ENCODE measurements at places on chromosomes 16 and 17.

DNA sequence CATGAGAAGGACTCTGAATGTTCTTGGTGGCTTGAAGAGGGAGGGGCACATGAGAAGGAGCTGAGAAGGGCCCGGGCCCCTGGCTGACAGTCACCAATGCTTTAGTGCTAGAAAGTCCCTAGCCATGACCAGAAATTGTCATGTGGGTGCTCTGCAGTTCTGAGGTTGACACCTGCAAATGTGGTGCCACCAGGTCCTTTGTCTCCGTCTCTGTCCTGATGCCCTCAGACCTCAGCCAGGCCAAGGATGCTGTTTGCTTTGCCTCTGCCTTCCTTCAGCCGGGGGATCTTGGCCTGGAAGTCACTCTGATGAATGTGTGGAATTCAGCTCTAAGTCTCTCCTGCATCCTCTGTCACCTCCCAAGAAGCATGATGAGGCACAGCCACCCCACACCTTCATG, 63.6 kb downstream of the TNFRSF13B start:
- DNase-seq, result no peak

- no peak for DNase-seq
These were observed 11.1 kb upstream of the CCL5 start for GRCh38 chr17:35891269-35891668.

DNA sequence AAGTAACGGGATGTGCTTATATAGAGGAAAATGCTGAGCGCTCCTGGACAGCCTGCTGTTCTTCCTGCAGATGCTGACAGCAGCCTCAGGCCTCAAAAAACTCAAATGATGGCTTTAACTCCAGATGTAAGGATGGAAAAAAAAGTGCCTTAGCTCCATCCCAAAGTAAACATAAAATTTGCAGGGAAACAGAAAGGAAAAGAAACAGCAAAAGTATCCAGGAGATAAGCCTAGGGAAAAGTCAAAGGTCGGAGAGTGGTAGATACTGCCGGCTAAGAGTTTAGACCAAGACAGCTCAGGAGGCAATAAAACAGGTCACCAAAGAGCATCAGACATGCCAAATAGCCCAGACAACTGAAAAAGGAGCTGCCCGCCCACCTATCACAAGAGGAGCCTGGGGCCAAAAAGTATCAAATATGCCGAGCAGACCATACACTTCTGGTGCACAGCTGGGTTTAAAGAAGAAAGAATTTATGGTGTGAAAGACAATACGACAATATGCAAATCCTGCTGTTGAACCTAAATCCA, 6.9 kb downstream of the KRT31 start:
- no peak for DNase-seq

DNA sequence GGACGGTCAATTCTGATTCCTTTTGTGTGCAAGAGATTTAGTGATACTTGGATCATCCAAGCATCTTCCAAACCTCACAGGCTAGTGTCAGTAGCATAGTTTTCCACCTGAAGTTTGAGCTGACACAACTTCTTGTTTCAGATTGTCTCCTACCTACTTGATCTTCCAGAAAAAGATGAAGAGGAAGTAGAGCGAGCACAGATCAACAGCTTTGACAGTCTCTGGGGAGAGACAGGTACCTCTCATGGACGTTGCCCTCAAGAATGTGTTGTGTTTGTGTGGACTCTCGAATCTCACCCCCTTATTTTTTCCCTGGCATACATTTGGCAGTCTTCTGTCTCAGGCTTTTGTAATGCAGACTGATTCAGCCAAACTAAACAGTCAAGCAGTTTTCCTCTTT, 47.4 kb downstream of the CYB561 start:
- DNase-seq, result no peak

DNA sequence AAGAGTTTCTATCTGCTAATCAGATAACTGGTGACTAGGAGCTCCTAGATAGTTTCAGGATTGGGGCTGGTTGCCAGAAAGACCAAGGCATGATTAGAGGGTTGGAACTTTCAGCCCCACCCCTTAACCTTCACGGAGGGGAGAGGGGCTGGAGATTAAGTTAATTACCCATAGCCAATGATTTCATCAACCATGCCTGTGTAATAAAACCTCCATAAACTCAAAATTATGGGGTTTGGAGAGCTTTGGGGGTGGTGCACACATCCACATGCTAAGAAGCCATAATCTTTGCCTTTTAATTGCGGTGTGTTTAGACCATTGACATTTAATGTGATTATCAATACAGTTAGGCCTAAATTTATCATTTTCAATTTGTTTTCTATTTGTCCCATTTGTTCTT, 161.7 kb downstream of the CDK5R1 start:
- no peak for DNase-seq

- DNase-seq, result no peak
These were observed 326 bp downstream of the SRCIN1 start for GRCh38 chr17:38605411-38605840.

- no peak for DNase-seq
These were observed 17.2 kb downstream of the CMIP start for GRCh38 chr16:81461766-81462165.

- no peak for DNase-seq
These were observed 2.0 kb downstream of the CENPX start for GRCh38 chr17:82020572-82021106.

DNA sequence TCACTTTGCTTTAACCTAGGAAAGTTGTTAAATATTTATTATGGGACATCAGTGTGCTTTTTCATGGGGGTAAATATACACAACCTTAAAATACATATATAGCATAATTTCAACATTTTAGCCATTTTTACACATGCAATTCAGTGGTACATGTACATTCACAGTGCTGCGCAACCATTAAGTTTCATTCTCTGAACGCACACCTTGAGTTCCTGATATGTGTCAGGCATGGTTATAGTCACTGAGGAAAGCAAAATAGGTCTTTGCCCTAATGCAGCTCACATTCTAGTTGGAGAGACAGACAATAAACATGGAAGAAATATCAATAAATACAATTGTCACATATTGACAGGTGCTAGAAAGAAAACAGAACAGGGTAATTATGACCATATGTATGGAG, 12.8 kb upstream of the CNEP1R1 start:
- no peak for DNase-seq

GRCh38 chr17:83080858-83081683, 1.7 kb downstream of the METRNL start:
- no peak for DNase-seq

- DNase-seq, result peak; percentile 88
These were observed 6.2 kb upstream of the MYOCD start for GRCh38 chr17:12659500-12659899.

- DNase-seq, result no peak
These were observed 41.4 kb upstream of the CMIP start for GRCh38 chr16:81403208-81403600.

- no peak for DNase-seq
These were observed 1.2 kb upstream of the SEPTIN1 start for GRCh38 chr16:30383521-30383920.

- no peak for DNase-seq
These were observed 54.7 kb upstream of the PVALEF start for GRCh38 chr17:81110488-81111040.

DNA sequence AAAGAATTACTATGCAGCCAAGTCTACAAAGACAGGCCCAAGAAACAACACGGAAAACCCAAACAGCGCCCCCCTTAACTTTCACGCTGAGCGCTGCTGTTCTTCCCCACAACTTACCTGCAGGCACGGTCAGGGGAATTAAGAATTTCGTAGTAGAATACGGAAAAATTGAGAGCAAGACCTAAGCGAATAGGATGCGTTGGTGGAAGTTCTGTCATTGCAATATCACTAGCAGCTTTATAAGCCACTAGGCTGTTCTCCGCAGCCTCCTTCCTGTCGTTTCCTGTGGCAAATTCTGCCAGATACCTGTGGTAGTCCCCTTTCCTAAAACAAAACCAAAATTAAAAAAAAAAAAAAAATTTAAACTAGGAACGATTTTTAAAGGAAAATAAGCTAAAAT, 39.0 kb downstream of the YWHAE start:
- DNase-seq, result no peak

DNA sequence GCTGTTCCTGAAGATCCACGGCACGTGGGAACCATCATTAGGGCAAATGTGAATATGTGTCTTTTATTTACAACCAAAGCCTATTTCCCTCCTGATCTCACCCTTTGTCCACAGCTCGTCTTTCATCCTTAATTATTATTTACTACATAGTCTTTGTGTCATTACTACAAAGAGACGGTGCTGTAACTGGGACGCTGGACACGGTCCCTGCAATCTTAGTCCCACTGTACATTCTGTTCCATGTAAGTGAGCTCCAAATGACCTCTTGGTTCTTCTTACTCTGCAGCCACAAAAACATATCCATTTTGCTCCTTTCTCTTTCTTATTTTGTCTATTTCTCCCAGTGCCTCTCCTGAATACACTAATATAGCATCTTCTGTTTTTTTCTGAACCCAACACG, 12.7 kb upstream of the KRT23 start:
- DNase-seq, result no peak

- peak; percentile 6 for DNase-seq
These were observed 12.8 kb downstream of the PECAM1 start for GRCh38 chr17:64377769-64378282.

DNA sequence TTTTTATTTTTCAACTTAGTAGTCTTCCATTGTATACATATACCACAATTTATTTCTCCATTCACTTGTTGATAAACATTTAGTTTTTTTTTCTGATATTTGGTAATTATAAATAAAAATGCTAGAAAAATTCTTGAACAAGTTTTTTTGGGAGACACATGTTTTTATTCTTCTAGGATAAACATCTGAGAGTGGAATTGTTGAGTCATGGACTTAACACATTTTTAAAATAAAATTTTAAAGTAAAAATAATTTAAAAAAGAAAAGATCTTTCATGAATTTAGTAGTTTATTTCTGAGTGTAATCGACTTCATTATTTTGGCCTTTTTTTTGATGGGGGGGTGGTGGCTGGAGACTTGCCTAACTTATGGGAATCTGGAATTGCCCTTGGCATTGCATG, 391.1 kb downstream of the KCNJ2 start:
- DNase-seq, result no peak

GRCh38 chr16:19437280-19437679, 19.6 kb downstream of the TMC5 start:
- no peak for DNase-seq

DNA sequence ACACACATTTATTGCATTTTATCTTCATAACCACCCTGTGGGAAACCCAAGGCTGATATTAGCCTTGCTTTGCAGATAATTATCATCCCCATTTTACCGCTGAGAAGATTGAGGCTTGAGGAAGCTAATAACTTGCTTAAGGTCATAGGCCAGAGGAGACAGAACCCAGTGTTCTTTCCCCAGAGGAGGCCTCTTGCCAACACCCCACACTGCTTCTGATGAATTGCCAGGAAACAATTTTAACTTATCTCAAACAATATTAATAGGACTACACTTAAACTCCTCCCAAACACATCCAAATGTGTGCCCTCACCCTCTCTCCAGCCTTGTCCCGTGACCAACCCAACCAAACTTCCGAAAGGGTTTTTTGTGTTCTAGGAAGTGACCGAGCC, 2.1 kb upstream of the SPG7 start:
- no peak for DNase-seq

DNA sequence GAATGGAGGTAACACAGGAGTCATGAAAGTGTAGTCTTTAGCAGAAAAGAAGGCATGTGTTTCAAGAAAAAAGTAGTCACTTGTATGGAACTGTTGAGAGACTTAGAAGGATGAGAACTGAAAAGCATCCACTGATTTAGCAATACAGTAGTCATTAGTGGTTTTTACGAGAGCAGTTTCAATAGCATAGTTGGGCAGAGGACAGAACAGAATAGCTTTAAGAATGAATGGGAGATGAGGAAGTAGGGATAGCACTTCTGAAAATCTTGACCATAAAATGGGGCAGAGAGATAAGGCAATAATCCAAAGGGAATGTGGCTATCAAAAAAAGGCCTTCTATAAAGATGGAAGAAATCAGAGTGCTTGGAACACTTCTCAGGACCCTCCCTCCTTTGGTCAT, 64.8 kb upstream of the C17orf78 start:
- no peak for DNase-seq

DNA sequence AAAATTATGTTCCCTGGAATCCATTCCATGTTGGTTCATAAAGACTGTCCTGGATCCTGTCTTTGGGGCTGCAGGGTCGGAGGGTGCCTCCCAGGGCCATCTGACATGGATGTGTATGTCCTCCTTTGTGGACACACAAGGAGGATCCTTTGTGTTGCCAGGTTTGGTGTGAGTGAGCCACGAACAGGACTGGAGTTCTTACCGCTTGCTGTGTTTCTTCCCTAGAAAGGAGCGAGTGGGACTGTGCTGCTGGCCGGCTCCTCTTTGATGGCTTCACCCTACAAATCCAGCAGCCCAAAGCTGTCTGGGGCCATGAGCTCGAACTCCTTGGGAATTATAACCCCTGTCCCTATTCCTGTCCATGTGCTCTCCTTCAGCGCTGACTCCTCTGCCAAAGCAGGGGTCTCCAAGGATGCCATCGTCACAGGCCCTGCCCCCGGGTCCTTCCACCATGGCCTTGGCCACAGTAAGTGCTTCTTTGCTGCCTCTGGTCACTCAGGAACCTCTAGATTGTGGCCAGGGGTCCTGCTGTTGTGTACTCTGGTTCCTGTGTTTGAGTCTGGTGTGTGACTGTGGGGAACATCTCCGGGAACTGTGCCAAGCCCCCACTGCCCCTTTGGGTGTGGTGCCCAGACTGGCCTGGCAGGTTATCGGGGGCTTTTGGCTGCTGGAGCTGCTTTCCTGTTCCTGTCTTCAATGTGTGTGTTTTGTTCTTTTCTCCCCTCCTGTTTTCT, 29.5 kb downstream of the UBN1 start:
- no peak for DNase-seq
